Effector memory CD4-positive, alpha-beta T cell (primary cell): ENCODE measurements at places on chromosomes 3 and 15.

GRCh38 chr3:90062631-90063200 is 955.3 kb downstream of the EPHA3 start:
- H3K36me3 ChIP-seq, result no peaks in the 10 kb centered on the region
- DNase-seq, result no peak
- no peak overlapping the region for H3K4me3 ChIP-seq
- no peak overlapping the region for H3K27ac ChIP-seq

DNA sequence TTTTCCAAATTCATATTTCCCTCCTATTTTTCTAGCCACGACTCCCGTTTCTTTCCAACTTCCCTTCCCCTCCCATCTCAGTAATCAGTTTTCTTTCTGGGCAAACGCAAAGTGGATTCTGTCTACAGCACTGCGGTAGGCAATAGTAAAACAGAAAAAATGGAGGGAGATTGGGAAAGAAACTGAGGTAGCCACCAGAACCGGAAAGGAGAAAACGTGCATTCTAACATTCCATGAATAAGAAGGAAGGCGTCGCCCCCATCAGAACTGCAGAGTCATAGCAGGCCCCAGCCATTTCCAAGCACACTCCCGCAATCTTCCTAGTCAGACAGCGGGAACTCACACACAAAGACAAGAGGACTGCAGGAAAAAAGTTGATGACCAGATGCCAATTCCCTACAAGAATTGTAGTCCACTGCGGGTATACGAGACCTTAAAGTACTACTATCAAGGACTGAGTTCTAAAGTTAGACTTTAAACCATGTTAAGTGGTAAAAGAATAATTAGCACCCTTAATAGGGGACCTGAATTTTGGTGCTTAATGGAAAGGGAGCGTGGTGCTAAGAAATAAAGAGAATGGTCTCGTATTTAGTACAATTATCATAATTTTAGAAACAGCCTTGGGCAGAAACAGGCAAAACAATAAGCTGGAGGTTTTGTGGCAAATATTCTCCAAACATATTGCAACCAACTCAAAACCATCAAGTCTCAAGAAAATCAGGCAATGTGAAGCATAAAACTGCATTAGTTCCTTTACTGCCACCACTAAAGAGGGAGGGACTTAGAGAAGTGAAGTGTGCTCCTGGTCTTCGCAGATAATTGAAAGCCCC is 1.4 kb downstream of the PFN2 start:
- H3K36me3 ChIP-seq, result no peaks in the 10 kb centered on the region
- peaks cover 9% of the 10 kb centered on the region for H3K4me1 ChIP-seq
- H3K4me3 ChIP-seq, result peak overlapping the region; percentile 81
- no peaks in the 10 kb centered on the region for H3K27me3 ChIP-seq
- no peak for DNase-seq

- H3K27me3 ChIP-seq, result no peaks in the 10 kb centered on the region
- no peaks in the 10 kb centered on the region for H3K4me1 ChIP-seq
These were observed 19.3 kb upstream of the SLC12A8 start for GRCh38 chr3:125231895-125232294.

DNA sequence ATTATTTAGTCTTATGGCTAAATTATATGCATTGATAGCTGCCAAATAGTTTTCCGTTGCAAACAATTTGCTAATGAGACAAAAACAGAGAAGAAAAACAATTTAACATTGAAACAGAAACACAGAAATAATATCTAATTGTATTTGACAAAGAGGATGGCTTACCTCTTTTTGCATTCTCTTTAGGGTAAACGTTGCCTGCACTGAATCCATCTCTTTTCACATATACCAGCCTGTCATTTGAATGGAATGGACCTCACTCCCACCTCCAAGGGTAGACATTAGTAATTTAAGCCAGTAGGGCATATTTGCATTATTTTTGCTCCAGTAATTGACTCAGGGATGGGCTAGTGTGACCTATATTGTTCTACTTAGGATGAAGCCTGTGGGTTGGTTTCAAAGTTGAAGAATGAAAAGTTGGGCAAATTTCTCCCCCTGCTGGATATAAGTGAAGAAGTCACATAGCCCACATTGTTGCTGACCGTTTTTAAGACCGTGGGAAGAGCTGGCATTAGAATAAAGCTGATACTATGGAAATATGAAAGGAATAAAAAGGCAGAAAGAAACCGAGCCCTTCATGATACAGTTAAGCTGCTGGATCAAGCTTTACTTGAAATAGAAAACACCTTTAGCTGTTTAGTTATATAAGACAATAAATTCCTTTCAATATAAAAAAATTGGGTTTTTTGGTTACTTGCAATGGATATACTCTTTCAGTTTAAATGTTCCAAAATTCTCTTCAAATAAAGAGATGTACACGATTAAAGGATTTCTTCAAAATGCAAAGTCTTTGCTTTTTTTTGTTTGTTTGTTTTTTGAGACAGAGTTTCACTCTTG is 26.9 kb downstream of the PIERCE2 start:
- no peak overlapping the region for H3K27ac ChIP-seq
- no peak for DNase-seq
- no peaks in the 10 kb centered on the region for H3K36me3 ChIP-seq
- H3K4me3 ChIP-seq, result no peak overlapping the region
- H3K4me1 ChIP-seq, result no peaks in the 10 kb centered on the region

- H3K27ac ChIP-seq, result no peak overlapping the region
- H3K4me1 ChIP-seq, result no peaks in the 10 kb centered on the region
- H3K4me3 ChIP-seq, result no peak overlapping the region
- no peaks in the 10 kb centered on the region for H3K27me3 ChIP-seq
- H3K36me3 ChIP-seq, result peaks cover 21% of the 10 kb centered on the region
These were observed 7.8 kb downstream of the EIF1B start for GRCh38 chr3:40317061-40317855.

GRCh38 chr3:185420762-185421161 is 57.8 kb downstream of the MAP3K13 start:
- no peaks in the 10 kb centered on the region for H3K4me1 ChIP-seq
- DNase-seq, result no peak
- no peaks in the 10 kb centered on the region for H3K36me3 ChIP-seq
- H3K4me3 ChIP-seq, result no peak overlapping the region

DNA sequence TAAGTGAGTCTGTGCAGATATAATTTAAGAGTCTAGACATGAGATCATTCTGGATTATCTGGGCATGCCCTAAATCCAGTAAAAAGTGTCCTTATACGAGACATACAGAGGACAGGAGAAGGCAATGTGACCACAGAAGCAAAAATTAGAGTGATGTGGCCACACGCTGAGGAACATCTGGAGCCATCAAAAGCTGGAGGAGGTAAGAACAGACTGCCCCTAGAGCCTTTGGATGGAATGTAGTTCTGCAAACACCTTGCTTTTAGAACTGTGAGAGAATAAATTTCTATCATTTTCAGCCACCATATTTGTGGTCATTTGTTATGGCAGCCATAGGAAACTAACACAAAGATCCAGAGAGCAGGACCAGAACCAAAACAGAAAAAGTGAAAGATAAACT is 41.0 kb downstream of the CD200 start:
- no peak overlapping the region for H3K27ac ChIP-seq
- no peaks in the 10 kb centered on the region for H3K36me3 ChIP-seq
- DNase-seq, result no peak
- H3K4me1 ChIP-seq, result no peaks in the 10 kb centered on the region
- H3K4me3 ChIP-seq, result no peak overlapping the region

DNA sequence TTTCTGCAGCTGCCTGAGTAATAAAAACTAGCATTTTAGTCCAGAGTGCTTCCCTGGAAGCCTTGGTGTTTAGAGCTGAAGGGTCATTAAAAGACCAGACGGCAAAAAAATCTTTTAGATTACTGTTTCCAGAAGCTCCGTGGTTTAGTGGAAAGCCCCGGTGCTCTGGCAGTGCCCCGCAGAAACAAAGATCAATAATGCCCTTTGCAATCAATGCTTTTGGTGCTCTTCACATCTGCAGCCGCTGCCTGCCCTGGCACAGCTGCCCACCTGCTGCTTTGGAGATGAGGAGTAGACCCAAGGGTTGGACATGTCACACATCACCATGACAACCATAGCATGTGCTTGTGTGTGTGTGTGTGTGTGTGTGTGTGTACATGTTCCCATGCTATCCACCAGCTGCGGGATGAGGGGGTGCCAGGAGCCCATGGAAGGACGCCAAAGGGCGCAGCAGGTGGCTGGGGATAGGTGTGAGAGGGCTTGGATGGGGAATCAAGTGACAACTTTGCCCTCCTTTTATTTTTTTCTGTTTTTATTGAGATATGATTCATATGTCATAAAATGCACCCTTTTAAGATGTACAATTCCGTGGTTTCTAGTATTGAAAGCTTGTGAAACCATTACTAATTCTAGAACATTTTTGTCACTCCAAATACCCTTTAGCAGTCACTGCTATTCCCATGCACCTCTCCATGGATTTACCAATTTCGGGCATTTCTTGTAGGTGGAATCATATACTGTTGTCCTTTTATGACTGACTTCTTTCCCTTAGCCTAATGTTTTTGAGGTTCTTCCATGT is 75.7 kb upstream of the KLHL25 start:
- no peak overlapping the region for H3K4me3 ChIP-seq
- H3K4me1 ChIP-seq, result no peaks in the 10 kb centered on the region
- no peak for DNase-seq
- H3K27ac ChIP-seq, result no peak overlapping the region
- no peaks in the 10 kb centered on the region for H3K27me3 ChIP-seq
- no peaks in the 10 kb centered on the region for H3K36me3 ChIP-seq

DNA sequence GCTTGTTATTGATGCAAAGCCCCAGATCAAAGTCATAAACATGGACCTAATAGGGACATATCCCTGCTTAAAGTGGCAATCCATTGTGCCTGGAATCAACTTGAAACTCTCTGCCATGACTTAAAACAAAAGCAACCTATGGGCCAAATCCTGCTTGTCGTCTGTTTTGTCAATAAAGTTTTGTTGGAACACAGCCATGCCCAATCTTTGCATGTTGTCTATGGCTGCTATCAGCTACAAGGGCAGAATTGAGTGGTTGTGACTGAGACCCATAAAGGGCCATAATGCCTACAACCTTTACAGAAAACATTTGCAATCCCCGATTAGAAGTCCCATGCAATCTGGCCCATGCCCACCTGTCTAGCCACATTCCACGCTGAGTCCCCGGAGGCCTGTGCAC is 235.4 kb downstream of the PLCL2 start:
- no peak for DNase-seq
- no peak overlapping the region for H3K27ac ChIP-seq
- H3K36me3 ChIP-seq, result no peaks in the 10 kb centered on the region
- no peaks in the 10 kb centered on the region for H3K27me3 ChIP-seq
- H3K4me1 ChIP-seq, result no peaks in the 10 kb centered on the region
- no peak overlapping the region for H3K4me3 ChIP-seq

DNA sequence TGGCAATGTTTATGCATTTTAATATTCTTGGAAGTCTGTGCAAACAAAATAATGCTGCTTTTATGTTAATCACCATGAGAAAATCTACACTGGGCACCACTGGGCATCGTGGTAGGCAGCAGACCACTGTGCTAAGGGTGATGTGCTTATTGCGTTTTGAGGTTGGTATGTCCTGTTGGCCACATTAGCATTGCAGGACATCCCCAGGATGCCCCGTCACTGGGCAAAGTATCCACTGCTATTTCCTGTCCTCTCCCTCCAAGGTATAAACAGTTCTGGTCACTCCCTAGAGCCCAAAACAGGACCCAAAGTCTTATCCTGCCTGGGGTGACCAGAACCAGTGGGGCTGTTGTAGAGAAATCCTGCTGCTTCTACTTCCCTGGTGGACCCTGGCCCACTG is 284.2 kb upstream of the ROPN1 start:
- H3K27ac ChIP-seq, result no peak overlapping the region

GRCh38 chr3:16609927-16610580 is 4.8 kb upstream of the DAZL start:
- H3K4me3 ChIP-seq, result no peak overlapping the region
- H3K27ac ChIP-seq, result no peak overlapping the region
- no peaks in the 10 kb centered on the region for H3K36me3 ChIP-seq
- no peaks in the 10 kb centered on the region for H3K4me1 ChIP-seq
- H3K27me3 ChIP-seq, result no peaks in the 10 kb centered on the region

GRCh38 chr15:69908590-69909420 is 188.9 kb downstream of the TLE3 start:
- H3K36me3 ChIP-seq, result no peaks in the 10 kb centered on the region
- H3K27ac ChIP-seq, result no peak overlapping the region
- no peaks in the 10 kb centered on the region for H3K27me3 ChIP-seq
- no peak for DNase-seq
- no peak overlapping the region for H3K4me3 ChIP-seq

GRCh38 chr15:76470691-76471090 is 134.1 kb downstream of the ISL2 start:
- H3K27ac ChIP-seq, result no peak overlapping the region
- no peaks in the 10 kb centered on the region for H3K4me1 ChIP-seq
- H3K4me3 ChIP-seq, result no peak overlapping the region
- H3K27me3 ChIP-seq, result no peaks in the 10 kb centered on the region
- peaks cover 8% of the 10 kb centered on the region for H3K36me3 ChIP-seq
- no peak for DNase-seq

- H3K4me1 ChIP-seq, result peaks cover 11% of the 10 kb centered on the region
- H3K27me3 ChIP-seq, result no peaks in the 10 kb centered on the region
- H3K36me3 ChIP-seq, result no peaks in the 10 kb centered on the region
- no peak overlapping the region for H3K4me3 ChIP-seq
- no peak overlapping the region for H3K27ac ChIP-seq
These were observed 355.2 kb downstream of the FOXP1 start for GRCh38 chr3:71228156-71228866.

- H3K4me1 ChIP-seq, result no peaks in the 10 kb centered on the region
- H3K36me3 ChIP-seq, result no peaks in the 10 kb centered on the region
- H3K27ac ChIP-seq, result no peak overlapping the region
- no peak for DNase-seq
These were observed 394.1 kb upstream of the NECTIN3 start for GRCh38 chr3:110677506-110677905.

- H3K27me3 ChIP-seq, result no peaks in the 10 kb centered on the region
- no peaks in the 10 kb centered on the region for H3K4me1 ChIP-seq
- H3K36me3 ChIP-seq, result no peaks in the 10 kb centered on the region
- H3K4me3 ChIP-seq, result no peak overlapping the region
- DNase-seq, result no peak
These were observed 64.4 kb upstream of the TAMM41 start for GRCh38 chr3:11910971-11911531.
